ENCODE measurements at places on chromosomes 2 and 18. TPM values are rescaled to one million over a fixed set of nuclear protein-coding genes. Genes with fewer than 3 reads are reported as not detected.
A peak's percentile ranks its signal among the peaks of the same experiment; 100 is the strongest.

GRCh38 chr18:65938592-65939372, 188.0 kb downstream of the CDH7 start:
- DNase-seq = peak; percentile 0

DNA sequence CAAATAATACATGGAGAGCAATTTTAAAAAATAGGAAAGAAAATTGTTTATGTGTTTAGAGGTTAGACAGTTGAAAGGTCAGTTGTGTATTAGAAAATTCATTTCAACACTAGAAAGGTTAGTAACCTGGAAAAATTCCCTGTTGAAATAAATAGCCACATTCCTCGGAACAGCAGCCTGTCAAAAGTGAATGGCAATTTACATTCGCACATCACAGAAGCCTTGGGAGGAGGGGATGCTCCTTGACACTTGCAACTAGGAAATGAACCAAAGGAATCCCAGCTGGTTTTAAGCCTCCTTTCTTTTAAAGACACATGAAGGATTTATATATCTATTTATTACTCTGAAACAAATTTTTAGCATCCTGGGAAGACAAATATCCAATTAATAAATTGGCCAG, 653.5 kb upstream of the LRRTM4 start:
- DNase-seq = no peak

The AGPS gene
- total RNA-seq = 66.6 TPM

GRCh38 chr18:14976736-14977430, 228.9 kb downstream of the ANKRD30B start:
- no peak for DNase-seq

DNA sequence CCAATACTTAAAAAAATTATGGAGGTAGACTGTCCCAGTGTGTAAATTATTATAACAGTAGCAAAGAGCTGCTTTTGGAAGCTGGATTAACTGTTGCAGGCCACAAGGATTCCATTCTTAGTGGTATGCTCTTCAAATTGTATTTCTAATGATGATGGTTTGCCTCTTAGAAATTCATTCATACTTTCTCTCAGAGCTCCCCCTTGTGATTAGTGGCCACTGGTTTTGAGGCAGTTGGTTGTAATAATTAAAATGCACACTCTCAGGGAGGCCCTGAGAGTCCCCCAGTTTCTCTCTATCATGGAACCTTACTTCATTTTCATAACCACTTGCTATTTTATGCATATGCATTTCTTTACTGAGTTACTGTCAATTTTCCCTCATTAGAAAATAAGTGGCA, 122.5 kb downstream of the PLA2R1 start:
- peak; percentile 6 for DNase-seq

DNA sequence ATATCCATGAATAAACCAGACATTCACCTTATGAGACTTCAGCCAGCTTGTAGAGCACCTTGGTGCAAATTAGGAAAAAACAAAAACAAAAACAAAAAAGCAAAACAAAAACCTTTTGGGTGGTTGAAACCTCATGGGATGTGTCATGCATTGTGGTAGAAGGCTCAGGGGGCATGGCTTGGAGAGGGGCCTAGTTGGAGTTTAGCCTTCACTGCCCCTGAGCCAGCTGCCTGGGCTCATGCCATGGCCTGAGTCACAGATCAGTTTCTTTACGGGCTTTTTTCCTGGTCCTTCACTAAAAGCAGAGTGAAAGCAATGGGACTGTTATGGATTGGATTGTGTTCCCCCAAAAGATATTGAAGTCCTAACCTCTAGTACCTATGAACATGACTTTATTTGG, 22.0 kb upstream of the DAPL1 start:
- no peak for DNase-seq

The MOGAT1 gene
- total RNA-seq = 0.22 TPM

DNA sequence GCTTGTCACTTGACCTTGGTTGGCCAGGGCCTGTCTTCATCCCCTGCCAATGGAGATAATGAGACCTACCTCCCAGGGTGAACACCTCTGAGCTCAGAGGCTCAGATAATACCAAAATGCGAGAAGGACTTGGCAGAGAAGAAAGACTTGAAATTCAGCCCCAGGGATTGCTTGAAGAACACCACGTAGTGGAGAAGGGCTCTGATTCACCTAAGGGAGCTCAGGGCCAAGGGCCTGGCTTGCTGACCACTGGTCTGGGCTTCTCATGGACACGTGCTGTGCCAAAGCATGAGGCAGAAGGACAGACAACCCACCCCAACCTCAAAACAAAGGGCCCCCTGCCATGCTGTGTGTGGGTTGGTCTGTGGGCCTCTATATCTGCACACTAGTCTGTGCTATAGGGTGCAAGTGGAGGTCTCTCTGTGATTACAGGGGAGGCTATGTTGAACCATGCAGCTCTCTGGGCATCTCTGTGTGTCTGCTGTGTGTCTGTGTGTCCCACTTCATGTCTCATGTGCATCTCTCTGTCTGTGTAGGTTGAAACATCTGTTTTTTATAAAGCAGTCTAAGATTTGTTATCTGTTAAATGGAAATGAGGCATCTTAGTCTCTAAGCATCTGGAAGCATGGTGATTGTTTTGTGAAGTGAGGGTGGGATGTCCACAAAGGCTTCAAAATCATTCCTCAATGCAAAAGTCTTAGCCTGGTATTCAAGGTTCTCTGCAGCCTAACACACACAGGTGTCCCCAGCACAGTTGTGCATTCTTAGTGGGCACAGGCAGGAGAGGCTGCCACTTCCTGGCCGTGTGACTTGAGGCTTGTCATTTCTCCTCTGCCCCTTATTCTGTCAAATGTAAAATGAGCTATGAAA, 61.0 kb upstream of the EPAS1 start:
- DNase-seq = no peak

The SFTPB gene
- total RNA-seq = 13.3 TPM

The ZNF804A gene
- total RNA-seq = 0.61 TPM

DNA sequence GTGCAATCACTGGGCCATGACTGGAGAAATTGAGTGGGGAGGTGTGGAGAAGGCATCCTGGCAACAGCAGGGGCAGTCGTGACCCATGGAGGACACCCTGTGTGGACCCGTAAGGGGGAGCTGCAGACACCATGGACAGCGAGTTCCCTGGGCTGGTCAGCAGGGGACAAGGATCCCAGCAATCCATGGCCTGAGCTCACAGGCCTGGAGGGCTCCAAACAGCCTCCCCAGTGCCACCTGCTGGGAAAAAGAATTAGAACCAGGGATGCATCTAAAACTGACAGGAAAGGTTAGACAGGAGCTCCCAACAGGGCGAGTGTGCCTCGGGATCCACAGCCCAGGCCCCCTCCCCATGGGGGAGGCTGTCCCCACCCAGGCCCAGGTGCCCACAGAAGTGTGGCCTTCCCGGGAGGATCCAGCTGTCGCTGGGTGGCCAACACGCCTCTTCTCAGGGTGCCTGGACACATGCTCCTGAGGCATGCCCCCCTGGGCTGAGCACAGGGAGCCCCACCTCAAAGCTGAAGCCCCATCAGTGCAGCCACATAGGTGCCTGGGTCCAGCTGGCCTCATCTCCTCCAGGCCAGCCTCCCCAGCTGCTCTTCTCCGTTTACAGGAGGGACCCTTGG, 20.5 kb upstream of the KIF1A start:
- DNase-seq = peak; percentile 53

GRCh38 chr2:239688122-239688681, 287.4 kb upstream of the HDAC4 start:
- DNase-seq = no peak

DNA sequence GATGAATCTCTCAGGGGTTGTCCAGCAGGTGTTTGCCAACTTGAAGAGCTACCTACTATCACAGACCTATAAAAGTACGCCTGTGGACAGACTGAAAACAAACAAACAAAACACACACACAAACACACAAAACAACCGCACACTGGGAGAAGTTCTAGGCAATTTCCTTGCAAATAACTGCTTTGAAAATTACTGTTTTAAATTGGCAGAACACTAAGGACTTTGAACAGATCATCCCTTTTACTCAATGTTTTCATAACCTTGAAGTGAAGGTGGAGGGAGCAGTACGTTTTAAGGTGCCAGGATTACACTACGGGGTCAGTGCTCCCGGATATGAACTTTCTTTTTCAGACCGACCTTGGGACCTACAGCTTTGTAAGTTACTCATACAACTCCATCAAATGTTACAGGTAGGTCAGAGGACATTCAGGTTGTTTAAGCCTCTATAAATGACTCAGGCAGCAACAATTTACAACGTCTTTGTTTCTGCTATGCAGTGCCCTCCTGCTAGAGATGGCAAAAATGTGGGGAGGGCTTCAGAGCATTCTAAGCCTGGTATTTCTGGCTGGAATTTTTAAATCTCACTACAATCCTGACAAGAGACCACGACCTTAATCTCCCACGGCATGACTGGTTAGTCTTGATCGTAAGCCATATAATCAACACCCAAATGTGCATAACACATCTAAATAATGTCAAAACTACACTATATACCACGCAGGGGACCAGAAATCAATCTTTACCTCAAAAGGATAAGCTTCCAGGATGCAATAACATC, 1.4 kb upstream of the SLC20A1 start:
- peak; percentile 69 for DNase-seq

GRCh38 chr2:45857867-45858520, 206.5 kb downstream of the PRKCE start:
- no peak for DNase-seq

Measured in HCT116 (cell line).